CD4-positive, alpha-beta memory T cell (primary cell): ENCODE measurements at places on chromosomes 11 and 22. TPM values are rescaled to one million over a fixed set of nuclear protein-coding genes. Genes with fewer than 3 reads are reported as not detected.
A peak's percentile ranks its signal among the peaks of the same experiment; 100 is the strongest.

DNA sequence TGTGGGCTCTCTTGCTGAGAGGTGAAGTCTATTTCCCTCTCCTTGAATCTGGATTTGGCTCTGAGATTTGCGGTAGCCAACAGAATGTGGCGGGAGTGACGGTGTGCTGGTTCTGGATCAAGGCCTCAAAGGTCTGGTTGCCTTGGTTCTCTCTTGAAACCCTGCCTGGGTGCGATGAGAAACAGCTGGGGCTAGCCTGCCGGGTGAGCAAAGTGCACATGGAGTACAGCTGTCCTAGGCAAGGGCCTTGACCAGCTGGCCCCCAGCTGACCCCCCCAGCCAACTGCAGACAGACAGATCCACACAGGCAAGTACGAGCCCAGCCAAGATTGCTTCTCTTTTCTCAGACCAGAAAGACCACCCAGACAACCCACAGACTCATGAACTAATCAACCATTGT is 10.8 kb downstream of the SUN2 start:
- H3K4me1 ChIP-seq: peaks cover 68% of the 10 kb centered on the region
- H3K36me3 ChIP-seq: peaks cover 96% of the 10 kb centered on the region
- H3K4me3 ChIP-seq: no peak overlapping the region
- no peak overlapping the region for H3K27ac ChIP-seq

DNA sequence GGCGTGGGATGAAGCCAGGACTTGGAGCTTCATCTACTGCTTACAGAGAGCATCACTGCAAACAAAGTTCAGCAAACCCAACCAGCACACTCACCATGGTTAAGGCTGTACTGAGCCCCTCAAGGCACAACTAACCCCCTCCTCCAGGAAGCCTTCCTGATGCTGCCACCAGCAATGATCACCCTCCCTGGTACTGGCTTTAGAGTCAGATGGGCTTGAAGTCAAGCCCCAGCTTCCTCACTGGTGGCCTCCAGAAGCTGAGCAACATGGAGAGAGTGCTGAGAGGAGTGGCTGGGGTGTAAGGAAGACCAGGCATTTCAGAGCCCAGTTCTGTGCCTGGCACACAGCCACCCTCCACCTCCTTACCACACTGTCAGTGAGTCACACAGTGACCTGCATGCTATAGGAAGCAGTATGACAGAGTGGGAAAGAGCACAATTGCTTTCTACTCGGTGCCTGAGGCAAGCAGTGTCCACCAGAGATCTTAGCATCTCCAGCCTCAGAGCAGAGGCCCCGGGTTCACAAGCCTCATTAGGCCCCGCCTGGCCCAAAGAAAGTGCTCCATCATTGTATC is 24.7 kb upstream of the BAIAP2L2 start:
- no peaks in the 10 kb centered on the region for H3K4me1 ChIP-seq
- H3K27me3 ChIP-seq: no peaks in the 10 kb centered on the region
- no peak for DNase-seq
- peaks cover 14% of the 10 kb centered on the region for H3K36me3 ChIP-seq
- H3K4me3 ChIP-seq: no peak overlapping the region

DNA sequence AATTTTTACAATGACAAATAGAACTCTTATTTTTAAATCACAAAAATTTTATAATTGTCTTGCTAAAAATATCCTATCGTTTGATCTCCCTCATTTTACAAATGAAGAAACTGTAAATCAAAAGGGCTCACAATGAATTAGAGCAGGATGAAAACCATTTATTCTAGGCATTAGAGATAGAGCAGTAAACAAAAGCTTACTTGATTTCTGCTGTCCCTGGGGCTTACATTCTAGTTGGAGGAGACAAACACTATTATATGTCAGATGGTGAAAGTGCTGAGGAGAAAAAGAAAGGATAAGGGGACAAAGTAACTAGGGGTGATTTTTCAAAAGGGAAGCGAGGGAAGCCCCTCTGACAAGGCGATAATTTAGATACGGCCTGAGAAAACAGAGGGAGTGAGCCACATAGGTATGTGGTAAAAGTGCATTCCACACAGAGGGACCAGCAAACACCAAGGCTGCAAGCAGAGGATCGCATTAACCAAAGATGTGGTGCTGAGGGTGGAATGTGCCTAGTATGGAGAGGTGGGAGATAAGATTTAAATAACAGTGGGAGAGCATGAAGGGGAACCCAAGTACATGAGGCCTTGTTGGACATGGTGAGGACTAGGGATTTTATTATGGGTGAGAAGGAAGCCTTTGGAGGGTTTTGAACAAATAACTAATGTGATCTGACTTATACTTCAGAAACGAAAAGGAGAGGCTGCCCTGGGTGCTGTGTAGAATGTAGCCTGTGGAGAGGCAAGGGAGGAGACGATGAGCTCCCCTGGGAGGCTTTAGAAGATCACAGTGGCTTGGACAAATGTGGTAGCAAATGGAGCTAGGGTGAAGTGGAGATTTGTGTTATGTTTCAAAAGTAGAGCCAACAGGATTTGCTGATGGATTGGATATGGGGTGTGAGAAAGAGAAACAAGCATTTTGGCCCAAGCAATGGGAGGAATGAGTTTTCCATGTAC is 62.1 kb downstream of the PDHX start:
- no peaks in the 10 kb centered on the region for H3K27me3 ChIP-seq
- H3K27ac ChIP-seq: no peak overlapping the region
- no peak overlapping the region for H3K4me3 ChIP-seq
- DNase-seq: no peak

DNA sequence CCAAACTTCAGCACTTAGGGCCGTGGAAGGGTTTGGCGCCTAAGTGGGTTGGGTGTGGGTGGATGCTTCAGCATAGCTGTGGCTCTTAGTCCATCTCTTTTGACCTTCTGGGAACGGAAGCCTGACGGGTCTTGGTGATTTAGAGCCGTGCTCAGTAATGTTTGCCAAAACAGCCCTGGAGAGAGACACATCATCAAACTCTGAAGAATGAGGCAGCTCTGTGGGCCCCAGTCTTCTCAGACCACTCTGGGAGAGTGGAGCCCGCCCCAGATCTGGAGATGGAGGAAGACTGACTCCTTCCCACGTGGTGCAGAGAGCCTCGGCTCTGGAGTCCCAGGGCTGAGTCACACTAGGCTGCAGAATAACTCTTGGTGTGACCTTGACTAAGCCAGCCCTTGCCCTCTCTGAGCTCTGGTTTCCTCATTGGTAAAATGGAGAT is 168.9 kb downstream of the C11orf91 start:
- H3K4me3 ChIP-seq: no peak overlapping the region
- no peaks in the 10 kb centered on the region for H3K36me3 ChIP-seq
- no peak overlapping the region for H3K27ac ChIP-seq
- no peaks in the 10 kb centered on the region for H3K4me1 ChIP-seq
- H3K27me3 ChIP-seq: no peaks in the 10 kb centered on the region

FGF4 gene
- total RNA-seq: not detected

DNA sequence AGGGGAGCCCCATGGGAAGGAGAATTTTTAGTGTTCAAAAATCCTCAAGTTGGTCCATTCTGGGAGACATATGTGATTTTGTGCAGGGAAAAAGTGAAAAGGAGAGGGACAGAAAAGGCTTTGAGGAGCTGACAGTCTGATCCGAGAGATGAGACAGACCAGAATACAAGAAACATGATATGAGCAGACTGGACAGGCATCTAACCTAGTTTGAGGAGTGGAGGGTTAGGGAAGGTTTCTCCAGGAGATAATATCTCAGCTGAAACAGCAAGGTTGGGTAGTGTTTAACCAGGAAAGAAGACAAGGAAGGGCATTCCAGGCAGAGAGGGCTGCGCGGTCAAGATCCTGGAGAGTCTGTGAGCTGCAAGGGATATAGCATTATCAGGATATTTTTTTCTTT is 101.4 kb upstream of the NCAM1 start:
- no peaks in the 10 kb centered on the region for H3K36me3 ChIP-seq
- no peak overlapping the region for H3K4me3 ChIP-seq
- no peak for DNase-seq
- no peak overlapping the region for H3K27ac ChIP-seq
- no peaks in the 10 kb centered on the region for H3K4me1 ChIP-seq
- no peaks in the 10 kb centered on the region for H3K27me3 ChIP-seq

- no peak for DNase-seq
- peaks cover 6% of the 10 kb centered on the region for H3K27me3 ChIP-seq
- H3K36me3 ChIP-seq: no peaks in the 10 kb centered on the region
- H3K4me3 ChIP-seq: no peak overlapping the region
- H3K4me1 ChIP-seq: peaks cover 6% of the 10 kb centered on the region
Observed at GRCh38 chr11:19777377-19778102, 64.9 kb downstream of the NAV2 start.

DNA sequence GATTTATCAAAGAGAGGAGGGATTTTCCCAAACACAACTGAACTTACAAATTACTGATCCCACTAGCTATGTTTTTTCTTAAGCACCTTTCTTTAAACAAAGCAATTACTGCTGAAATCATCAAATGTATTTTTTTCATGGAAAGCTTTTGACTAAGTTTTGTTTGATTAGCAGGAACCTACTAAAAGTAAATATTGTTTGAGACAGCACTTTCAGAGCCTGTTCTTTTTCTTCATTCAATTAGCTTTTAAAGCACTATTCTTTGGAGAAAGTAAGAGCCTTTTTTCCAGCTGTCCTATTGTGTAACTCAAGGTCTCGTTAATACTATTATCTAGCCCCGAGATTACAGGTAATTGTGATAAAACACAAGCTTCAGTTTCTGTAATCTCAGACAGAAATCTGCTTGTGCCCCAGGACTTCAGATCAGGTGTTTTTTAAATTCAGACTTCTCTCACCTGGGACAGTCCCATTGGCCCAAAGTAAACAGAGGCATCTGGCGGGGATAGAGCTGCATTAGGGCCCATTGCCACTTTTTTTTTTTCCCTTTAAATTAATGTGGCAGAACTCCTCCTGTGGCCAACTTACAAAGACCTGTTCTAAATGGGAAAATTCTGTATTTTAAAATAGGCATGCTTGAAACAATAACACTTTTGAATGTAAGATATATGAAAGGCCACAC is 11.0 kb downstream of the CSTPP1 start:
- H3K4me3 ChIP-seq: no peak overlapping the region
- no peak for DNase-seq
- H3K4me1 ChIP-seq: peaks cover 5% of the 10 kb centered on the region
- H3K36me3 ChIP-seq: no peaks in the 10 kb centered on the region
- H3K27ac ChIP-seq: no peak overlapping the region
- H3K27me3 ChIP-seq: no peaks in the 10 kb centered on the region

DNA sequence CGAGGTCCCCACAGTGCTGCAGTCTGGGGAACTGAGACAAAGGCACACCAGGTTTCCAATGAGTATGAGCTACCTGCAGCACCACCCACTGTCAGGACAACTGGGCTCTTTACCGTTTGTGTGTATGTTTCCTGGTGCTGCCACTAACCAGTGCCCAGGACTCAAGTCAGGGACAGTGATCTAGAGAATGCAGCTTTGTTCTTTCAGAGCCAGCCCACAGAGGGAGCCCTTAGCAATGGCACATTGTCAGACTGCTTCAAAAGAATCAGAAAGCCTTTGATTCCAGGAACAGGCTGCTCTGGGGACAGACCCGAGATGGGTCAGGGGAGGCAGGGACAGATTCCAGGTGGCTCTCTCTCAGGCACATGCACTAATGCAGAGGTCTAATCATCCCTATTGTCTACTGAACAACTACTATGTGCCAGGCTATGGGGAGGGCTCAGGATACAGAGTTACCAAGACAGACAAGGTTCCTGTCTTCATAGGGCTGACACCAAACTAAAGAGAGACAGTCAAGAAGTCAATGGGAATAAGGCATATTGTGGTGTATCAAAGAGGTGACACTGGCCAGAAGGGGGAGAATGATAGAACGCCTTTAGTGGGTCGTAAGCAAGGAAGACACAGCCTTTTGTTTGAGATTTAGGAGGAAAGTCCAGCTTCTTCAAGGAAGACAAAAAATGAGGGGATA is 103.7 kb downstream of the VPREB1 start:
- H3K36me3 ChIP-seq: no peaks in the 10 kb centered on the region
- no peak overlapping the region for H3K4me3 ChIP-seq
- H3K27me3 ChIP-seq: no peaks in the 10 kb centered on the region
- no peak overlapping the region for H3K27ac ChIP-seq

CRACR2B gene
- 0.55 TPM for total RNA-seq

DNA sequence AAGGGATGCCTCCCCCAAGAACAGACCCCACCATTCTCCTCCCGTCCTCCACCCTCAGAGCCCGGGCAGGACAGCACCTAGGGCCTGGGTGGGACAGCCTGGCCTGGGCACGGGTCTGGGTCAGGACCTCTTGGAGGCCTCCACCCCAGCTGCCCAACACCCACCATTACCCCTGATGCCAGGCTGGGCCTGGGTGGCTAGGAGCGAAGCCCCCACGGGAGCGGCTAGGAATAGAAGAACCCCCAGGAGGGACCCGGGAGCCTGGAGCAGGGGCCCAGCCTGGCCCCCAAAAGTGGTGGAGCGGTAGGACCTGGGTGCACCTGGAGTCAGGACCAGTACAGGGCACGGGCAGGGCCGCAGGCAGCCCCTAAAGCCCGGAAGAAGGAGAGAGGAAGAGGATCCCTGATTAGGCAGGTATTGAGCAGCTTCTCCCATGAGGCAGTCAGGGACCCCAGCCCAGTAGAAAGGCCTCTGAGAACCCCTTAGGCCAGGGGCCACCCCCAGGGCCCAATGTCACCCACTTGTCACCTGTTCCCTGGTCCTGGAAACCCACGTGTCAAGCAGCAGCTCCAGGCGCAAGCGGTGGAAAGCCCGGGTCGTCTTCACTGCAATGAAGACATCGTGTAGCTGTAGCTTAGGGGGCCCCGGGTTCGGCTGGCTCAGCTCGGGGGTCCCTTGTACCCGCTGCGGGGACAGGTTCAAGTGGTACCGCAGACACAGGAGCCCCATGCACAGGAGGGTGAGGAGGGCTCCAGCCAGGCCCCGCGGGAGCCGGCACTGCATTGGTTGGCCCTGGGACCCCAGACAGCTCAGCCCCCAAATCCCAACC is 575 bp downstream of the MFNG start:
- peak; percentile 21 for DNase-seq
- H3K4me1 ChIP-seq: peaks cover 68% of the 10 kb centered on the region
- H3K27me3 ChIP-seq: no peaks in the 10 kb centered on the region
- H3K4me3 ChIP-seq: peak overlapping the region; percentile 87
- H3K27ac ChIP-seq: peak overlapping the region; percentile 85
- peaks cover 18% of the 10 kb centered on the region for H3K36me3 ChIP-seq

GRCh38 chr22:36349726-36350125 is 38.0 kb downstream of the MYH9 start:
- no peak for DNase-seq
- no peaks in the 10 kb centered on the region for H3K27me3 ChIP-seq
- H3K27ac ChIP-seq: no peak overlapping the region
- H3K4me1 ChIP-seq: peaks cover 94% of the 10 kb centered on the region
- peaks cover 43% of the 10 kb centered on the region for H3K36me3 ChIP-seq
- no peak overlapping the region for H3K4me3 ChIP-seq

DNA sequence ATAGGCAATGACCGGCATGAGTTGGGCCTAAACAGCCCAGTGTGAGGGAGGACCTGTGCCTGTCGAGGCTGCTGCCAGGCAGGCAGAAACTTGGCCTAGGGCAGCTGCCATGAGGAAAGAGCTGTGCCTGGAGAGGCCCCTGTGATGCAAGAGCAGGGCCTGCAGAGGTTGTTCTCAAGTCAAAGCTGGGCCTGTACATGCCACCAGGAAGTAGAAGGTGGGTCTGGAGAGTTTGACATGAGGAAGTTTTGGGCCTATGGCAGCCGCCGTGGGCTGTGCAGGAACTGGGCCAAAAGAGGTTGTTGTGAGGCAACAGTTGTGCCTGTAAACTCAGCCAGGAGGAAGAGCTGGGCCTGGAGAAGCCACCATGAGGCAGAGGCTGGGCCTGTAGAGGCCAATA is 43.2 kb downstream of the OR4C45 start:
- no peak for DNase-seq
- H3K4me3 ChIP-seq: no peak overlapping the region
- H3K4me1 ChIP-seq: no peaks in the 10 kb centered on the region
- H3K36me3 ChIP-seq: no peaks in the 10 kb centered on the region
